ENCODE measurements at places on chromosomes 12 and 14.

DNA sequence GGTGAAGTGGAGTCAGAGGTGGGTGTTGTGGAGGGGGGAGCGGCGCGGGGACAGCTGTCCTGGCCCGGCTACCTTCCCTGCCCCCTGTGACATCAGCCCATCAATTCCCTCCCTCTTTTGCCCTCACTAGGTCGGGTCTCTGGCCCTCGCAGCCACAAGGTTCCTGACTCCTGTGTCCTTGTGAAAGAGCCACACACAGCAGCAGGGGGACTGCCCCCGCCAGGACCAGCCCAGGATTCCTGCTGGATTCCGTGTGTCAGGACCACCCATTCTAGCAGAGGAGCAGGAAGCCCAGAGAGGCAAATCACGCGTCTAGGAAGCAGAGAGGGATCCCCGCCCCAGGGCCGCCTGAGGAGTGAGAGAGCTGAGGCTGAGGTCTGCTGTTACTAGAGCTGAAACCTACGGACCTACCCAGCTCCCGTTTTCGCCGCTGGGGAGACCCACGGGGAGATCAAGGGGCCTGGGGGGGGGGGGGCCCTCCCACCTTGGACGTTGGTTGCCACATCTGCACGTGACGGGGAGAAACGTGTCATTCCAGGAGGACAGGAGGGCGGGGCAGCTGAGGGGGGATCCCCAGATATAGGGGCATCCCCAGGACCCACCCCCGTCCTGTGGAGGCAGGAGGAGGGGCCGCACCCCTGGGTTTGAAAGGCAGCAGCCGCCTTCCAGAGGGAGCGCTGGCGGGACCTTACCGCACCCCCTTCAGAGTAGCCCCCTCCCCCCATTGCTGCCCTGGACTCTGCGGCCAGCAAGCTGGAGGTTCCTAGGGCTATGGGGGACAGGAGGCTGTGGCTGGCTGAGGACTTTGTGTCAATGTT is 12.5 kb upstream of the INF2 start:
- DNase-seq, result no peak

GRCh38 chr12:76329159-76329558 is 19.1 kb downstream of the BBS10 start:
- no peak for DNase-seq

- no peak for DNase-seq
Measured at GRCh38 chr14:29126361-29126760, 359.8 kb downstream of the FOXG1 start.

GRCh38 chr12:6292606-6293005 is 17.9 kb upstream of the PLEKHG6 start:
- no peak for DNase-seq

DNA sequence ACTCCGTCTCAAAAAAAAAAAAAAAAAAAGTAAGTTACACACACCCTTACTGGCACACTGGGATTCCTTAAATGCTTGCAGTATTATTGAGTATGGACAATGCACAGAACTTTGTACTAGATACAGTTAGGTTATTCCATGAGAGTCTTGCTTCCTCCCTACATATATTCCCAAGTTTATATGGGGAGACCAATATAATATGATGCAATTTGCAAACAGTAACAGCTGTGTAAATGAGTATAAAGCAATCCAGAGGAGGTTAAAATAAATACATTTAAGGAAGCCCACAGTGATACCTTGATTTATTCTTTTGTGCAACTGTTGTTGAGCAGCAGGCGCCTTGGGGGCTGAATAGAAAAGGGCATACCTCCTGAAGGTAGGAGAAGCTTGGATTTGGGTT is 26.6 kb downstream of the RASSF3 start:
- no peak for DNase-seq

DNA sequence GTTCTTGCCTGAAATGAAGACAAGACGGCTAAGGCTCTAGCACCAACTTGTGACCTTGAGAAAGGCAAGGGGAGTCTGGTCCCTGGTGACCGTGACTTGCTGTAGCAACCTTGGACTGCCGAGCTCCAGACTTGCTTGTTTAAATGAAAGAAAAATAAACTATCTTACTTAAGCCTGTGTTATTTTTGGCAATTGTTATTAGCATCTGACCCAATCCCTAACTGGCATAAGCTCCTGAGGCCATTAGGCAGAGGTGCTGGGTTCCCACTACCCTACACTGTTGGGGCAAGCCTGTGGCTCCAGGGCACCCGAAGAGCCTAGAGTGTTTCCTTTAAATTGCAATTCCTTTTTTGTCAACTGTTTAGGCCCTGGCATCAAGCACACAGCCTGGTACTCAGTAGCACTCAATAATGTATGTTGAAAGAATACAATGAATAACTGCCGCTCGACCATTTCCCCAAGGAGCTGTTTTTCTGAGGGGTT is 106.9 kb upstream of the HIF1A start:
- no peak for DNase-seq

DNA sequence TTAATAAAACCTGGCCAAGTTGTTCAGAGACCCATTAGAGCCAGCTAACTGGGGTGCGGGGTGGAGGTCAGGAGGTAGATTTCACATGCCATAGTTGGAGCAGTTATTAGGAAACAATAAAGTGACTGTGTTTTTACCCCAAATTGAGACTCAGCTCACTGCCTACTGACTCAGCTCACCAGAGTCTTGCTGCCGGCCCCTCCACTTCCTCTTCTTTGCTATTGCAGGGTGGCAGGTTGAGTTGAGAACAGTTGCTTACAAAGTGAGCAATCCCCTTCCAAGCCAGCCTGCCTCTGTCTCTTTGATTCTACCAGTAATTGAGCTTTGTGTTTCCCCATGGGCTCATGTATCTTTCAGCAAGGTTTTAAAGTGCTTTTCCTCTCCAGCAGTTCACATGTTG is 12.9 kb downstream of the ST8SIA1 start:
- DNase-seq, result peak; percentile 8

- DNase-seq, result no peak
Measured at GRCh38 chr12:58416236-58416635, 474.9 kb downstream of the ATP23 start.
